Stimulated activated CD4-positive, alpha-beta T cell treated with anti-CD3 and anti-CD28 coated beads, Interleukin-4, amount 100 ng/mL, for 24 hours (primary cell): ENCODE measurements at places on chromosomes 6 and 20.

GRCh38 chr6:151721146-151721545, 86.3 kb upstream of the ESR1 start:
- no peak for DNase-seq

DNA sequence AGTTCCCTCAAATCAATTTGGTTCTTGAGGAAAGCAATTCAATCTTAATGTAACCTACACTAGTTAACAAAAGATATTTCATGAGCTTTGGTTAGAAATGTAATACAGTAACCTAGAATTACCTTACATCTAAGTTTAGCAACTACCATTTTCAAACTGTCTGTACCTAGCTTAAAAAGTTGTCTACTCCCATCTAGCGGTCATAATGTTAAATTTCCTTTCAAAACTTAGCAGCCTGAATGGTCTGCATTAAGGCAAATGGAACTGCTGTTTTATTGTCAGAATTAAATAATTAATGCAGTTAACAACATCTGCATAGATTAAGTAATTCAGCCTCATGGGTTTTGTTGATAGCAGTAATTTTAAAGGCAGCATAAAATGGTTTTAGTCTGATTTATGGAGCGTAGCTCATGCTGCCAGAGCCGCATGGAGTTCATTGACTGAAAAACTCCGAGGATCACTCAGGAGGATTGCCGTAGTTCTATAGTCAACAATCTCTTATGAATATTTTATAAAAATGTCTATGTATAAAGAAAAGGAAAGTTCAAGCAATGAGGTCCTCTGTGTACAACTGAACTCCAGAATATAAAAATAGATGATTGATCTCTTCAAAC, 485.4 kb upstream of the MANEA start:
- no peak for DNase-seq

GRCh38 chr20:46311039-46311650, 2.8 kb upstream of the CDH22 start:
- no peak for DNase-seq

GRCh38 chr6:140208286-140208685, 833.8 kb upstream of the CITED2 start:
- DNase-seq: no peak

- no peak for DNase-seq
Measured at GRCh38 chr6:75171986-75172385, 33.9 kb downstream of the COL12A1 start.

GRCh38 chr6:129638686-129639085, 71.3 kb downstream of the ARHGAP18 start:
- no peak for DNase-seq

DNA sequence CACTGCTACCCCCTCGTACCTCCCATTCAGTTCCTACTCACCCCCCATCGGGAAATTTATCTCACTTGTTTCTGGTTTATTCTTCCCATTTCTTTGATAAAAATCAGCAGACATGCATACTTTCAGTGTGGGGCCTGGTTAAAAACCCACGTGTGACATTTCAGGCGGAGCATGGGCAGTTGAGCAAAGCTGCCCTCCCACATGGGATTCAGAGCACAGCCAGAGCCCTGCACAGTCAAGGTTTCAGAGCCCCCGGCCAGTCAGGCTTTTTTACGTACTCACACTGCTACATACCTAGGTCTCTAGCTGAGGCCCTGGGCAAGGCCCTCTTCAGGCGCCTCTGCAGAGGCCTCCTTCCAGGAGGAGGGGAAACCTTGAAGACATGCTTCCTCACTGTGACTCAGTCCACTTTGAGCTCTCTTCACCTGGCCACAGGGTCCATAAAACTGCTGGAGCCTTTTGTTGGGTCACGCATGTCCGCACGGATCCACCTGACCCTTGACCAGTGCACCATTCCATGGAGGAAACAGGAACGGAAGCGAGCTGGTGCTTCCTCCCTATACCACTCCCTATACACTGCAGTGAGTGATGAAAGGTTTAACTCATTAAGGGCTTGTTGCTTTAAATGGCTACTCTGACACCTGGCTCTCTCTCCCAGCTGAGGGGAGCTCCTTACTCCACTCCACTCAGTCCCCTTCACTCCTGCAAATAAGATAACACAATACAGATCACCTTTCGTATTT, 713.3 kb downstream of the PRKN start:
- DNase-seq: no peak

- DNase-seq: no peak
Measured at GRCh38 chr6:89963391-89963790, 69.1 kb downstream of the GJA10 start.

GRCh38 chr6:45185403-45186251, 142.5 kb upstream of the RUNX2 start:
- DNase-seq: no peak

DNA sequence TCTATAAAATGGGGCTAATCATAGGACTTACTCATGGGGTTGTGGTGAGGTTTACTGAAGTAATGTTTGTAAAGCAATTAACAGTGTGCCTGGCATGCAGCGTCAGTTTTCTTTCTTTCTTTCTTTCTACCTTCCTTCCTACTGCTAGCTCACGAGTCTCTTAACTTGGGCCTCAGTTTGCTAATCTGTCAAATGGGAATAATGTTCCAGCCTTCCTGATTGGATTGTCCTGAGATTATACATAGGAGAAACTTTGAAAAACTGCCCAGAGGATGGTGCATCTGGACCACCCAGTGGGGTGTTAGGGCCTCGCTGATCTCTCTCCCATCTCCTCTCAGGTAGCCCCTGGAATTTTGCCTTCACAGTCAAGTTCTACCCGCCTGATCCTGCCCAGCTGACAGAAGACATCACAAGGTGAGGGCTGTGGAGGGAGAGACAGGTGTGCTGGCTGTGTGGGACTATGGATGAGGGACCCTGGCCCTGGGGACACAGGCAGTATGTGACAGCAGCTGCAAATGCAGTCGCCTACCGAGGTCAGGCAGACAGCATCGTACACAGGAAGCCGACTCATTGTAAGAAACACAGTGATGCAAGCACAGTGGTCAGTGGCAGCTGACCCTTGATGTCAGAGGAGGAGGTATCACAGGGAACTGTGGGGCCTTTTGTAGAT, 27.5 kb downstream of the EPB41L1 start:
- DNase-seq: no peak

- DNase-seq: no peak
Measured at GRCh38 chr6:156698239-156699016, 78.8 kb upstream of the ARID1B start.

DNA sequence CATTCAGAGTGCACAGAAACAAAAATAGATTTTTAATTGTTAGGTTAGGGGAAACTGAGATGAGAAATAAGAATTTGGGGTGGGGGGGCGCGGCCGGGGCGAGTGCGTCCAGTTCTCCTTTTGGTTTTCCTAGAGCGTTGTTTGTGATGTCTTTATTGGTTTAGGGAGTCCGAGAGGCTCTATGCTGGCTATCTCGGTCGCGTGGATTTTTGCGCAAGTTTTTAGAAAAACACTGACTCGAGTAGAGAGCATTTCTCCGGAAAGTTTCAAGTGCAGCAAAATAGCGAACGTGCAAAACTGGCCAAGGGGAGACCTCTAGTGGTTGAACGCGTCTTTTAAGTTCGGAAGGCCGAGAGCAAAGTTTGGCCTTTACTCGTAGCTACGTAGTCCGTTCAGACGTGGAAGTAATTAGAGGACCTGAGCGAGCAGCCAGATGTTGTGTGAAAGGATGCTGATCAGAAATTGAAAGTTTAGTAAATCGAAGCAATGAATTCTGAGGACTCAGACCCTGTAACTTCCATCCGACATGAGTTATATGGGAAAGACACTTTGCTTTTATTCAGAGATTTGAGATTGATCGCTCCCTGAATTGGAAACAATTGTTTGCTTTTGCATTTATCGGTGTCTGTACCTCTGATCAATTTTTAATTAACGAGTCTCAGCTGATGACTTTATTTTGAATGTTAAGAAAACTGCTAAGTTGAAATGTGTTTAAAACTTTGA, 2.7 kb downstream of the L3MBTL3 start:
- peak; percentile 83 for DNase-seq

- no peak for DNase-seq
Measured at GRCh38 chr6:170368544-170368943, 62.0 kb downstream of the FAM120B start.

GRCh38 chr6:21352131-21352530, 241.4 kb upstream of the SOX4 start:
- DNase-seq: no peak

DNA sequence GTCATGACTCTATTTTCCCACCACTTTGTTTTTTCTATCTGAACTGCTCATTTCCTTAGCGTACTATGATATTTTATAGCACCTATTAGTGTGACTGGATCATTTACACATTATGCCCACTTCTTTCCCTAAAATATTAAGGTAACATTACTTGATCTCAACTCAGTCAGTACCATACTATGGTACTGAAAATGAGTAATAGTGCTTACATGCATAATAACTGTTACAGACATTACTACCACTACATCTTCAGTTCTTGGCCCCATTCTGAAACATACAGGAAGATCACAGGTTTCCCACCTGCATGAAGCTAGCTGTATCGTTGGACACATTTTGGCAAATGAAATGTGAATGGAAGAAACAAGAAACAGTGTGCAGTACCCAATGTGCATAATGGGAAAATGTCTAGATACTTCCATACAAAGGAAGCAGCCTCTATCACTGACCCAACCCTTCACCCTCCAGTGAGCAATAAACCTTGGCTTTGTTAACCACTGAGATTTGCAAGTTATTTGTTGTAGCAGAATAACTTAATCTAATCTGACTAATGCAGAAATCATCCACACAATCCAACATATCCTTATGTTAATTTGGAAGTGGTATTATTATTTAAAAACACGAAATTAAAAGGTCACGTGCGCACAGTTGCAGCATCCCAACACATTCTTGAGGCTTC, 108.6 kb upstream of the DOK5 start:
- DNase-seq: no peak

GRCh38 chr6:143248359-143248758, 187.7 kb downstream of the AIG1 start:
- peak; percentile 18 for DNase-seq

GRCh38 chr6:162157167-162157870, 570.2 kb downstream of the PRKN start:
- DNase-seq: no peak

DNA sequence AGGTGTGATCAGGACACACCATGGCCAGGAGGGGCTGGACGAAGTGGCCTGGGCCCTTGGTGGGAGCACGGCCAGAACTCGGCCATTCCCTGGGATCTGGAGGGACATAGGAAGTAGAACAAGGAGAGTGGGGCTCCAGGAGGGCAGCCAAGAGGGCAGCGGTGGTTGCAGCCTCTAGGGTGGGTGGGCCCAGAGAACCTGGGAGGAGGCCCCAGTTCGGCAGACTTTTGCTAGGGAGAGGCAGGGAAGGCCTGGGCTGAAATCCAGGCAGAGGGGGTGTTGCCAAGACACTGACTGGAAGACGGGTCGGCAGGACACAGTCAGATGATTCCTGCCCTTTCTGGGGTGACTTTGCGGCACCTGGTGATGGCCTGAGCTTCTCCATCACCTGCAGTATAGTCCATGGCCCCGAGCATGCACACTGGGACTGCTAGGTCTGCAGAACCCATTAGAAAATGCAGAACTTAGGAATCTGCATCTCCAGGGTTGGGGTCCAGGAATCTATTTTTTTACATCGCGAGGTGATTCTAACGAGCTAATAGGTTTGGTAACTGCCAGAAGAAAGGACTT, 224.8 kb downstream of the SYNDIG1 start:
- no peak for DNase-seq

DNA sequence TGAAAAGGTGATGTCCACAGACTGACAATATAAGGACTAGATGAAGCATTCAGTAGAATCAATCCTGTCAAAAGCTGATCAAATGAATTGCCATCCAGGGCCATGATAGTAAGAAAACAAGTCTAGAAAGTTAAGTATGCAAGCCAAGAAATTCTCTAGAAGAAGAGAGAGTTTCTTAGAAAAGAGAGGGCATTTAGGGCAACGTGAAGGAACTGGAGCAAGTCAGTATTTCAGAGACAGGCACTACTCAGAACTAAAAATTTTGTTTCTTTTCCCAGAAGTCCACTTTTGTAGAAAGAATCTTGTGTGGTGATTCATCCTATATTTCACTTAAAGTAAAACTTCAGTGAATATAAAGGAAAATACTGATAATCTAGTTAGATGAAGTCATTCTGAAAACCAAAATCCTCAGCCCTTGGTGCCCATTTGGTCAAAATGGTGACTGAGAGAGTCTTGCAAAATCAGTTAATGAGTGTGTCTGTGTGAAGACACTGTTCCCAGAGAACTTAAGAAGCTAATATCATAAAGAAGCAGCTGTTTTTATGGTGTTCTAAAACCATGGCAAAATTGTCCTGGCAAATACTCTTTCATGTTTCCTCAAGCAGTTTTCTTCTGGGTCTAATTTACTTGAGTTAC, 82.2 kb downstream of the COL19A1 start:
- no peak for DNase-seq

- DNase-seq: no peak
Measured at GRCh38 chr6:40358473-40359460, 228.4 kb downstream of the LRFN2 start.

- DNase-seq: no peak
Measured at GRCh38 chr6:163455552-163455951, 41.0 kb downstream of the QKI start.

- no peak for DNase-seq
Measured at GRCh38 chr6:159399751-159400221, 230.6 kb downstream of the FNDC1 start.

GRCh38 chr20:1907586-1907985, 12.4 kb downstream of the SIRPA start:
- DNase-seq: no peak

DNA sequence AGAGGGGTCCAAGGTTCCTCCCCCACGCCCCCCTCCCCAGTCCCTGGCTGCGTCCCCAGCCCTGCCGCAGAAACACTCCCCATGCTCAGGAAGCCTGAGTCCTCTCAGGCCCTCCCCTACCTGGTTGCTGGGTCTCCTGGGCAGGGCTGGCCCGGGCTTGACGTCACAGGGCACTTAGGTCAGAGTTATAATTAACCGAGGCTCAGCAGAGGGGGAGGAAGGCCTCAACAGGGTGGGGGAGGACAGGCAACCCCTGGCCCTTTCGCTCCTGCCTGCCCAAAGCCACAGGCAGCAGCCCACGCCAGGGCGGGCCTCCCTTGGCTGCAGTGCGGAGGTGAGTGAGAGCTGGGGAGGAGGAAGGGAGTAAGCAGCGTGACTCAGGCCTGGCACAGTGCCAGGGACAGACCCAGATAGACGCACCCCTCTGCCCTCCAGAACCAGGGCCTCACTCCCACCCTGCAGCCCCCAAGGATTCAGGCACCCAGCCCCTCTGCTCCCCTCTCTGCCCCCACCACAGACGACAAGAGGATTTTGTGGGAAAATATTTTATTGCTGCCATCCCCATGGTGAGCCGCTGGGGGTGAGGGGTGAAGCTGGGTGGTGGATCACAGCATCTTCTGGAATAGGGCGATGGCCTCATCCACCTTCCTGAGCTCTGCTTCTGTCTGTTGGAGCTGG, at the start of gene VWA7:
Gene VWA7, minus strand, starts transcription at position 340 of the 678 bp plus-strand sequence. CDS start 549 bp downstream, outside the sequence.
- DNase-seq: peak; percentile 80

- DNase-seq: no peak
Measured at GRCh38 chr6:143965503-143966171, 42.4 kb downstream of the PLAGL1 start.

- no peak for DNase-seq
Measured at GRCh38 chr6:155542036-155542435, 86.4 kb upstream of the NOX3 start.

DNA sequence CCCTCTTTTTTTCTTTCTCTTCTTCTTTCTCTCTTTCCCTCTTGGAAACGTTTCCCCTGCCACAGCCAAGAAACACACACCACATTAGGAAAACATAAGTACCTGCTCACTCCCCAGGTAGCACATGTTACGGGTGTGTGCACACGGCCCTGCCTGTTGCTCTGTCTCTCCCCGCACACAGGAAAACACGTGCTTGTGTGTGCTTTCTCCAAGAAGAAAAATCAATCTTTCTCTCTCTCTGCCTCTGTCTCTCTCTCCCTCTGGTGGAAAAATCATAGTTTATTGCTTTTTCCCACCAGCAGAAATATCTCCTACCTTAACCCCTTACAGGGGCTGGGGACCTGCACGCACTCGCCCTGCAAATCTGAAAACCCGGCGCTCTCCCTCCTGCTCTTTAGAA, 102.3 kb downstream of the EDN3 start:
- no peak for DNase-seq
